ENCODE measurements at places on chromosomes 16 and 17. TPM values are rescaled to one million over a fixed set of nuclear protein-coding genes. Genes with fewer than 3 reads are reported as not detected.

Gene CHD9NB
- total RNA-seq, result not detected

Gene RFWD3
- total RNA-seq, result 21.9 TPM

Gene KRTAP2-3
- total RNA-seq, result not detected

Gene CCL2
- 0.94 TPM for total RNA-seq

Gene FOXJ1
- 3.8 TPM for total RNA-seq

Gene KRT23
- not detected for total RNA-seq

Gene PRAC1
- not detected for total RNA-seq

Gene ALOX12
- total RNA-seq, result not detected

Gene HYDIN
- total RNA-seq, result 75.1 TPM

Gene SEPTIN1
- total RNA-seq, result 0.94 TPM

Gene NDE1
- total RNA-seq, result 9.1 TPM

Gene OVCA2
- total RNA-seq, result 9.4 TPM

Gene LRRC37A
- total RNA-seq, result 9.7 TPM

Gene TP53TG3F
- not detected for total RNA-seq

Gene MT1E
- 6.6 TPM for total RNA-seq

Gene COX4I1
- total RNA-seq, result 181 TPM

Gene SYNGR3
- total RNA-seq, result 67.9 TPM

Gene RSAD1
- total RNA-seq, result 34.7 TPM

Gene HID1
- total RNA-seq, result 30.4 TPM

Gene CCT6B
- 2.5 TPM for total RNA-seq

Gene SSTR5
- not detected for total RNA-seq

Gene CDT1
- total RNA-seq, result 2.5 TPM

Gene DHRS7C
- not detected for total RNA-seq

Gene STAC2
- total RNA-seq, result 0.94 TPM

Gene ZNF652
- 41.0 TPM for total RNA-seq

Gene CTRB2
- total RNA-seq, result not detected

Gene DPEP3
- not detected for total RNA-seq

Gene KLHL10
- not detected for total RNA-seq

Gene ADAD2
- total RNA-seq, result not detected

Gene MAF
- 21.6 TPM for total RNA-seq

Gene ULK2
- 178 TPM for total RNA-seq

Gene ADORA2B
- 3.1 TPM for total RNA-seq

Gene NOL11
- 67.6 TPM for total RNA-seq

Gene WFDC1
- total RNA-seq, result 0.31 TPM

Gene RND2
- total RNA-seq, result 3.4 TPM

Gene SLC6A2
- not detected for total RNA-seq

Gene SLC39A11
- total RNA-seq, result 11.0 TPM

Gene FAM20A
- total RNA-seq, result 5.0 TPM

Gene EIF4A3
- 55.7 TPM for total RNA-seq

Gene RNFT1
- total RNA-seq, result 25.4 TPM

Gene TEX14
- 0.94 TPM for total RNA-seq

Gene NXN
- total RNA-seq, result 34.7 TPM

Gene HSF5
- 0.31 TPM for total RNA-seq

Gene ARL17B
- 24.7 TPM for total RNA-seq

Gene TBX6
- total RNA-seq, result 0.31 TPM

Gene ZACN
- total RNA-seq, result not detected

Gene IRX3
- not detected for total RNA-seq

Gene MEFV
- total RNA-seq, result 0.31 TPM

Gene CIITA
- total RNA-seq, result 0.31 TPM

Gene PRSS36
- total RNA-seq, result 0.31 TPM

Gene CRHR1
- 16.6 TPM for total RNA-seq

Gene IGF2BP1
- total RNA-seq, result 2.8 TPM

Gene ARL5C
- not detected for total RNA-seq

Gene TBC1D28
- total RNA-seq, result 5.3 TPM

Gene SPN
- total RNA-seq, result under 0.01 TPM

Gene KRT14
- not detected for total RNA-seq

Gene ICAM2
- total RNA-seq, result 6.6 TPM
